ENCODE measurements at places on chromosomes 1 and 21.

DNA sequence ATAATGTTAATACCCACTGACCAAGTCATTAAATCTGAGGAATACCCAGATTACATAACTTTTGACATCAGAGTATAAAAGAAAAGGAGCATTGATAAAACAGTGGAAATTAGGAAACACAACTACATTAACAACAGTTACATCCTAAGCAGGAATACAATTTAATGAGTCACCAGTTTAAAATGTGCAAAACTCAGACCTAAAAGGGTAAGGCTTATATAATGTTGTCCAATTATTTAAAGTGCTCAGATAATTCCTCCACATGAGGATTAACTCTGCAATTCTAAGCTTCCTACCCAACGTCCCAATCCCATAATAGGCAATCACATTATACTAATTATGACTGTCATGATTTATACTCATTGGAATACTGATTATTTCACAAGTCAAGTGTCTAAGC, 50.5 kb downstream of the ABL2 start:
- DNase-seq: no peak

DNA sequence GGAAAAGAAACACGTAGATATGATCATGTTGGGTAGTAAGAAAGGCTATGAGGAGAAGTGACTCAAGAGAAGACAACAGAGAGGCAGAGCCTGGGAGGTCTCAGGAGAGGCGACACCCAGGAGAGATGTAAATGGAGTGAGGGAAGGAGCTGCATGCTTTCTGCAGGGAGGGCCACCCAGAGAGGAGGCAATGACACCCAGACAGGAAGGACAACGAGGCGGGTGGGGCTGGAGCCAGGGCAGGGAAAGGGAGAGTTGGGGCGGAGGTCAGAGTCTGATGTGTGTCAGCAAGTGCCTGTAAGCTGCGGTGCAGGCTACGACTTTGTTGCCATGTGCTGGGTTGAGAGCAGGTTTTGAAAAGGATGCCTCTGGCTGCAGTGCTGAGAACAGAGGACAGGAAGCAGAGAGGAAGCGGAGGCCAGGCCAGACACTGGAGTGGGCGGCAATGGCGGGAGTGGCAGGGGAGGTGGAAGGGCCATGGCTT, 31.3 kb downstream of the SLC1A7 start:
- no peak for DNase-seq

GRCh38 chr1:29504196-29504595, 267.9 kb downstream of the PTPRU start:
- no peak for DNase-seq

DNA sequence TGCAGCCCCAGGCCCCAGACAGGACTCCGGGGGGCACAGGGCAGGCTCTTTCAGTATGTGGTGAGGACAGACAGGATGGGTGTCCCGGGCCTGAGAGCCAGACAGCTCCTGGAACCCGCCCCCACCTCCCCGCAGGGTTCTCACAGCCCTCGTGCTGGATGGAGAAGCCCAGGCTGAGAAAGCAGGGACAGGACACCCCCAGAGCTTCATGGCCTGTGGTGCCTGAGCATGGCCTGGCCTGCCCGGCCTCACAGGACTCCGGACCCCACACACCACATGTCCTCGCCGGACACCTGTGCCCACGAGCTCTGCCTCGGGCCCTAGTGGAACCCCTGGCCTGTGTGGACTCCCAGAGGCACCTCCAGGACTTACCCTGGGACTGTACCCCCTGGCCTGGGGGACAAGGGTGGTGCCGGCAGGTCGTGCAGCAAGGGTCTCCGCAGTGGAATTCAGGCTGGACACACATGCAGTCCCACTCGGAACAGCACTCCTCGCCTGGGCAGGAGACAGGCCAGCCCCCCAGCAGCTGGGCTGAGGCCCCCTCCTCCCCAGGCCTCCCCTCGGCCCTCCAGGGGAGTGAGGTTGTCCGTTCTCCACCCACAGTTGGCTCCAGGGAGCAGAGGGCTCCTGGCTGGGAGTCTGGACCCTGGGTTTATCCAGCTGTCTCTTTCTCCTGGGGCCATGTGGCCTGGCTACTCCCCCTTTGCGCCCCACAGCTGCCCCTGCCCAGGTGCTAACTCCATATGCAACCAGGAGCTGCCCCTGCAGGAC, 1.2 kb downstream of the TNFRSF18 start:
- no peak for DNase-seq

- no peak for DNase-seq
These were observed 69.9 kb upstream of the WDR26 start for GRCh38 chr1:224504297-224505041.

DNA sequence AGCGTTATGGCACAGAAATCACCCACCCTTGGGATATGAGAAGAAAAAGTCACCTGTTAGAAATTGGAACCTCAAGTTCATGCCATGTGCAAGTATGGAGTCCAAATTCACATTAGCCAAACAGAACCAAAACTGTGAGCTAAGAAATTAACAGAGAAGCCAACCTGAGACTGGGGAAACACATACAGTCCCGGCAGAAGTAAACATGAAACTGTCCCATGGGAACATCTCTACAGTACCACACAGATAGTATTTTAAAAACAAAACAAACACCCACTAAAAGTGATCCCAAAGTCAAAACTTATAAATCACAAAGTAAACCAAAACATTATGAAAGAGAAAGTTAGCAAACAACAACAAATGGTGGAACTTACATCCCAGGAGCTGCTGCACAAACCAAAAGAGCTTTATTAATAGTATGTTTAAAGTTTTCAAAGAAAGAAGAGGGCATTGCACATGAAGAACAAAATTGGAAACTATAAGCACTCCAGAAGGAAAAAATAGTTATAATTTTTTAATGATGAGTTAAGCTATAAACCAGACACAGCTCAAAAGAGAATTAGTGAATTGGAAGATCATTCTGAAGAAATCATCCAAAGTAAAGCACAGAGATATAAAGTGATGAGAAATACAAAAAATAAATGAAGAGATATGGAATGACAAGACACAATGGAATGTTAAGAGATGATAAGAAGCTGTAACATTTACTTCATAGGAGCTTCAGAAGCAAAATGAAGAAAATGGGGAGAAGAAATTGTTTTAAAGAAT, 83.5 kb upstream of the COA6 start:
- no peak for DNase-seq
